Activated B cell treated with CpG ODN at 0.5 μM for 24 hours (primary cell): ENCODE measurements at places on chromosomes 1 and 21. TPM values are rescaled to one million over a fixed set of nuclear protein-coding genes. Genes with fewer than 3 reads are reported as not detected.

DNA sequence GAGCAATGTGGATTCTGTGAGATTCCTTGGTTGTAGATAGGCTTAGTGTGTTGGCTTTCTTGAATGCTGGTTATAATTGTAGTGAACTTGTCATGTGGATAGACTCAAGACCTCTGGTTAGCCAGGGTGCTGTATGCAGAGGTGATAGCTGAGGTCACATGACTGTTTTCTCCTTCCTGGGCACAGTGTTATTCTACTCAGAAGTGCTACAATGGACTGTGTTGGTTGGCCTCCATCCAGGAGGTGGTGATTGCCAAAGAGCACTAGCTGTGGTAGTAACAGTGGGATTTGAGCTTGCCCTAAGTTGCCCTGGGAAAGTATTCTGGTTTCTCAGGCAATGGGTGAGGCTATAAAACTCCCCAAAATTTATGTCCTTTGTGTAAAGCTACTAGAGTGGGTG lies 71.6 kb downstream of the SH3BGR start:
- DNase-seq: no peak

DNA sequence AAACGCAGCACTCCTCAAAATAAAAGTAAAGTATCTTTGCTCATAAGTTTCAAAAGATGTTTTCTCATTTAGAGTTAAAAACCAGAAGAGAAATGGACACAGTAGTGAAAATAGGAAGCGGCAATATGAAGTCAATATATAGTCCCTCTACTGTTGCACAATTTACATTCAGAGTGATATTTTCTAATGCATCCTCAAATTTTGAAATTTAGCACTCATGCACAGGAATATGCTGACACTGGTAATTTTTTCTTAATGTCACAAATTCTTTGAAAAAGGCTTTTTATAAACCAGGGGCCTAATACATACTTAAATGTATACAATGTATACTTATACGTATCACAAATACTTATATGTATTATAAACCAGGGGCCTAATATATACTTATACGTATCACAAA lies 19.5 kb downstream of the ST7L start:
- no peak for DNase-seq

DNA sequence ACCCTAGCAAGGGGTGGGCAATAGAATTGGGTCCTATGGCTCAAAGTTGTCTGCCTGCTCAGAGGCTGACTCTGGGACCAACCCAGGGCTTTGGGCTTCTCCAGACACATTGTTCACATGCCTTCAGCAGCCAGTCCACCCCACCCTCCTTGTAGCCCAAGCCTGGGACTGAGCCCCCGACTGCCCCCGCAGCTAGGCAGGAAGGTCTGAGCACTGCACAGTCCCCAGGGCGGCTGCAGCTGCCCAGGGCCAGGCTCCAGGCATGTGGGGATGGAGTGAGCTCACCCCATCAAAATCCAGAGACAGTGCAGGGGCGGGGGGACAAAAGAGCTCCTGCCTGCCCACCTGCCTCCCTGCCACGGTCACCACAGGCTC lies 35.6 kb downstream of the HSPG2 start:
- DNase-seq: no peak

The PLOD1 gene
- total RNA-seq: 15.7 and 18.6 TPM in 2 replicates

DNA sequence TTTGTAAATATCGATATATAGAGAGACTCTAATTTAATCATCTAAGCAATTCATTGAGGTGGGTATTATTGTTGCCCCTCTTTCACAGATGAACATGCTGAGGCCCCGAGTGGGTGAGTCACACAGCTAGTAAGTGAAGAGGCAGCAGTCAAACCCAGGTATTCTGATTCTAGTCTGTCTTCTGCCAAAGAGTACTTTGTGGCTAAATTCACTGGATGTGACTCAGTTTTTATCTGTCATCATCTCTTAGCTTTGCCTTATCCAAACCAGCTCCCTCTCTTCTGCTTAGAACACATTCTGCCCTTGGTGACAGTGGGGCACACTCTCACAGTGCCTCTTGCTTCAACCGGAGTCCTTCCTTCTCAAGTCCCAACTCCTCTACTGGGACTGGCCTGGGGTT lies 11.5 kb downstream of the FCRL5 start:
- no peak for DNase-seq

GRCh38 chr1:154329152-154329521 lies 3.8 kb downstream of the ATP8B2 start:
- DNase-seq: no peak

DNA sequence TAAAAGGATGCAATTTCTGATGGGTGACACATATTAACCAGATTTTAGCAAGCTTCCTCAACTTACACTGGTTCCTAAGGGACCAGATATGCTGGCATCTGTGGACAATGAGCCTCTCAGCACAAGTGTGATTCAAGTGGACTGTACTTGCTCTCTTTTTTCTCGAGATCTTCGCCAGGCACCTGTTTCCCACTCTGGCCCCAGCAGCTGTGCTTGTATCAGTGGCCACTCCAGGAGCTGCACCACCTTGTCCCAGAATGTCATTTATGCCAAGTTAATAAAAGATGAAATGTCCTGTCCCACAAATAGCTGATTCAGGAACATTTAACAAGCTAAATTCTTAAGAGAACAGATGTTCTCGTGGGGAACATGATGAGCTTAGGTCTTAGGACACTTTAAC lies 14.6 kb downstream of the C1orf198 start:
- DNase-seq: no peak

The S100A5 gene
- total RNA-seq: 0.51 TPM in 1 of 2 replicates, not detected in the other

GRCh38 chr1:4149831-4150230 lies 249.8 kb upstream of the C1orf174 start:
- DNase-seq: no peak

The ANKRD65 gene
- 0.13 TPM in 1 of 2 replicates, not detected in the other for total RNA-seq

DNA sequence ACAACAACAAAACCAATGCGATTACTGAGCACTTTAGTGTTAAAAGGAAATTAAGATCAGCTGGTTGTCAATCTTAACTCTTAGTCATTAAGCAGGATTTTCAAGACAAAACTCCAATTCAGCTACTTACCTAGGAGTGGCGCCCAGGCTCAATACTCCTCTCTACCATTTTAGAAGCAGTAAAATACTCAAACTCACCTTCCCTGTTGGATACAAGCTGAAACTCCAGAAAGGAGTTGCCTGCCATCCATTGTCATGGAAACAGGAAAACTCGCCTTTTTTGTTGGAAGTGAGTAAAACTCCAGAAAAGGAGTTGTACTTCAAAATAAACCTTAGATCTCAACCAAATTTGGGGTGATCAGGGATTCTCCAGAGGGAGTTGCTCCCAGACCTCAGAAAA lies 127.0 kb upstream of the F3 start:
- no peak for DNase-seq
